CD4-positive, alpha-beta memory T cell (primary cell): ENCODE measurements at places on chromosomes 4 and X. TPM values are rescaled to one million over a fixed set of nuclear protein-coding genes. Genes with fewer than 3 reads are reported as not detected.

GRCh38 chr4:99949034-99949998, 759 bp downstream of the H2AZ1 start:
- peak; percentile 87 for DNase-seq
- H3K4me1 ChIP-seq, result peaks cover 53% of the 10 kb centered on the region
- no peaks in the 10 kb centered on the region for H3K27me3 ChIP-seq
- peak overlapping the region; percentile 90 for H3K4me3 ChIP-seq
- H3K27ac ChIP-seq, result peak overlapping the region; percentile 86

GRCh38 chrX:1578511-1579173, 12.8 kb upstream of the AKAP17A start:
- H3K36me3 ChIP-seq, result no peaks in the 10 kb centered on the region
- peaks cover 73% of the 10 kb centered on the region for H3K4me1 ChIP-seq
- no peaks in the 10 kb centered on the region for H3K27me3 ChIP-seq

DNA sequence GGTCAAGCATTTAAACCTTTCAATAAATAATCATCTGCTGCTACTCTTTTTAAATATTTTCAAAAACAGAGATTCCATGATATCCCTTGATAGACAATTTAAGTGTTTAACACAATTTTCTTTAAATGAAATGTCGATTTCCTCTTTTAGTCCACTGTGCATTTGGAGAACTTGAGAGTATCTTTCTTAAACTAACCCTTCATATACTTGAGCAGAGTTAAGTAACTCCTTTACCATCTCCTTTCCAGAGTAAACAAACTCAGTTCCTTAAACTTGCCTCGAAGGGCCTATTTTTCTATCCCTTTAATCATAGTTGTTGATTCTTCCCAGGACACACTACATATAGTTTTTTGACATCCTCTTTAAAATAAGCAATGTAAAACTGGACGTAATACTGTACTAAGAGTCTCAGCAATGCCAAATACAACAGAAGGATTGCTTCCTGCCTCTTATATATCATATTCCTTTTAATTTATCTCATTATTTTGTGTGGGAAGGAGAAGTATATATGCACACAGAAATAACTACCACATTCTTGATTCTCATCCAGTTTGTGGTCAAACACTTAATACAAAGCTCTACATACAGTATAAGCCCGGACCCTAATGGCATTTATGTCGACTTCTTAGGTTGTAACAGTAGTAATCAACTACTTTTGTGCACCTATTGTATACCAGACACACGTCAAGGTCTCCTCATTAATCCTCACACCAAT, 22.8 kb downstream of the RAB28 start:
- H3K27me3 ChIP-seq, result no peaks in the 10 kb centered on the region
- H3K27ac ChIP-seq, result no peak overlapping the region
- DNase-seq, result no peak
- no peak overlapping the region for H3K4me3 ChIP-seq
- H3K4me1 ChIP-seq, result no peaks in the 10 kb centered on the region

Gene DCAF12L2
- not detected for total RNA-seq

DNA sequence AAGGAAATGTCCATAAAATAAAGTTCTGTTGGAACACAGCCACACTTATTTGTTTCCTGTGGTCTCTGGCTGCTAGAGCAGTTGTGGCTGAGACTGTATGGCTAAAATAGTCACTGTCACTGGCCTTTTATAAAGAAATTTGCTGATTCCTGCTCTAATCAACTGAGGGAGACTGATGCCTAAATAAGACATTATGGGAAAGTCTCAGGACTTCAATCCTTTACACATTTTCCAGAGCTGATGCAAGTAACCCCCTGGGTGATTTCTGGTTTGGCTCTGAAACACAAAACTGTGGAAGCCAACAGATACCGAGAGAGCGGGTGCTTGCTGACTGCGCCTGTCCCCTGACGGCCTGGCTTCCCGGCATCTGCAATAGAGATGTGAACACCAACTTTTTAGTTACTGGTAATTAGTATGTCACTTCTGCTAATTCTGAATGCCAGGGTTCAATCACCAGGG, 64.0 kb downstream of the POLR2B start:
- no peak overlapping the region for H3K27ac ChIP-seq
- no peak for DNase-seq
- no peaks in the 10 kb centered on the region for H3K4me1 ChIP-seq
- no peak overlapping the region for H3K4me3 ChIP-seq

- no peaks in the 10 kb centered on the region for H3K27me3 ChIP-seq
- no peak overlapping the region for H3K27ac ChIP-seq
- DNase-seq, result no peak
- no peak overlapping the region for H3K4me3 ChIP-seq
These were observed 23.5 kb upstream of the BCORL1 start for GRCh38 chrX:129958814-129959492.

DNA sequence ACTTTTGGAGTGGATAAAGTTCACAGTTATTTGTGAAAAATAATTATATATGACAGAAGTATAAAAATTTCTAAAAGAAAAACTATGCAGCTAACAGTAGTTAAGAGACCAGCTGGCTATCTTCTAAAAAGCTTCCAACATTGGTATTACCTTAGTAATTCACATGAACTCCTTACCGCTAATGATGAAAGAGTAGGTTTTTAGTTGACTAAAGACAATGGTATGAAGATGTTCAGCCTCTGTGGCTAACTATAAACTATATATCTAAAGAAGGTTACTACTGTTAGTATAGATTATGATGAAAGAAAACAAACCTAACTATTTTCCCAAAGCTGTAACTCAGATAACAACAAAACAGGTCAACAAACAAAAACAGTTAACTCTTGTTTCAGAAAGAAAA, 10.4 kb downstream of the CCNI start:
- no peak for DNase-seq
- no peak overlapping the region for H3K4me3 ChIP-seq
- peaks cover 41% of the 10 kb centered on the region for H3K4me1 ChIP-seq
- H3K27ac ChIP-seq, result no peak overlapping the region
- H3K36me3 ChIP-seq, result peaks cover 40% of the 10 kb centered on the region
- no peaks in the 10 kb centered on the region for H3K27me3 ChIP-seq

- no peaks in the 10 kb centered on the region for H3K36me3 ChIP-seq
- H3K27me3 ChIP-seq, result no peaks in the 10 kb centered on the region
- H3K27ac ChIP-seq, result no peak overlapping the region
These were observed 41.3 kb downstream of the CC2D2A start for GRCh38 chr4:15510961-15511360.

Gene ENPEP
- total RNA-seq, result not detected

- peaks cover 4% of the 10 kb centered on the region for H3K4me1 ChIP-seq
- H3K27ac ChIP-seq, result no peak overlapping the region
- no peaks in the 10 kb centered on the region for H3K27me3 ChIP-seq
- no peak overlapping the region for H3K4me3 ChIP-seq
- DNase-seq, result no peak
These were observed 2.4 kb upstream of the BCORL1 start for GRCh38 chrX:129980001-129980401.

Gene PNMA6F
- not detected for total RNA-seq

GRCh38 chr4:86961605-86962295, 26.9 kb downstream of the AFF1 start:
- peaks cover 18% of the 10 kb centered on the region for H3K4me1 ChIP-seq
- H3K4me3 ChIP-seq, result no peak overlapping the region
- H3K27me3 ChIP-seq, result no peaks in the 10 kb centered on the region
